CD8-positive, alpha-beta T cell (primary cell): ENCODE measurements at places on chromosomes 3 and 15.

GRCh38 chr15:60809375-60809774 is 330.4 kb upstream of the ICE2 start:
- DNase-seq = no peak

DNA sequence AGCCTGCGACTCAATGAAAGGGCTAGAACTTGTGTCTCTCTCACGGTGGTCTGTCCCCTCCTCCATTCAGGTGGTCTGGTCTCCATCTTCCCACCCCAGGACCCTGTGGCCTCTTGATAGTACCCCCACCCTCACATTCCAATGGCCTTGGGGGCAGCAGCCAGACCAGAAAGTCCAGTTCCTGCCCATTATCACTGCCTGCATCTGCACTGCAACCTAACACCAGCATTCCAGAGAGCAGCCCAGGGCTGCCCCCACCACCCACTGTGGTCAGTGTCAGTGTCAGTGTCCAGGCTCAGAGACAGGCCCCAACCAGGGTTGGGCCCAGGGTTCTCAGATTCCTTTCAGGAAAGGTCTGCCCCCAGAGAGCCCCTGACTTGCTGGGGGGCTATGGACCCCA is 12.6 kb downstream of the IGDCC3 start:
- no peak for DNase-seq

GRCh38 chr3:23650371-23651140 is 155.2 kb upstream of the UBE2E1 start:
- no peak for DNase-seq

DNA sequence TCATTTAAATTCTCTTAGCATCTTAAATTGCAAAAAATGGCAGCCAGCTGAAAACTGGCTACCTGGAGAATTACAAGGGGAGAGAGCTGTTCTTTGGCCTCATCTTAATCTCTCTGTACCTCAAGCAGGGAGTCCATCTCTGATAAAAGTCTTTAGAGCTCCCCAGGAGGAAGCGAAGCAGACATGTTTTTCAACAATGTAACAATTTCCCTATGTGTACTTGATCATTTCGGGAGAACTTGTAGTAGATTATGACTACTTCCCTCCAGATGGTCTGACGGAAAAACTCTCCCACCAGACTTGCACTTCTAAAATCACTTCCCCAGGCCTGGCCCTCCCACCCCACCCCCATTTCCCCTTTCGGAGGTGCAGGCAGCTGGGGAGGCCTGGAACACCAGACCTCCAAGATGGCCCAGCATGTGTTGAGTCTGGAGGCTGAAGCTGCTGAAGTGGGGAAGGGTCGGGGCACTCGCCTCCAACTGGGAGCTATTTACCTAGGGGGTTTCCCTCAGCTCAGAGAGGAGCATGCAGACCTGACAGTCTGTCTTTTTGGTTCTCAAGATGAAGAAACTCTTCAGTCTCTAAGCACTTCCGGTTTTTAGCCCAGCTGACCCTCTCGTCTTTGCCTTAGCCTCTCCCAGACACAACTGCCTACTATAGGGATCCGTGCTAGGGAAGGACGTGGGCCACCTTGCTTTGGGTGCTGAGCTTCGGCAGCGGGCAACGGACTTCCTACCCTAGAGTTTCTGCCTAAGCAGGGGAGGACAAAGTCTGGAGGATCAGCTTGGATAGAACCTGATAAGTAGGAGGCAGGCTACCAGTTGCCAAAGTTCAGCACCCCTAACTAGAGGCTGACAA is 164.0 kb upstream of the TBL1XR1 start:
- DNase-seq = peak; percentile 30

GRCh38 chr3:195774917-195775316 is 36.8 kb downstream of the MUC4 start:
- DNase-seq = no peak

DNA sequence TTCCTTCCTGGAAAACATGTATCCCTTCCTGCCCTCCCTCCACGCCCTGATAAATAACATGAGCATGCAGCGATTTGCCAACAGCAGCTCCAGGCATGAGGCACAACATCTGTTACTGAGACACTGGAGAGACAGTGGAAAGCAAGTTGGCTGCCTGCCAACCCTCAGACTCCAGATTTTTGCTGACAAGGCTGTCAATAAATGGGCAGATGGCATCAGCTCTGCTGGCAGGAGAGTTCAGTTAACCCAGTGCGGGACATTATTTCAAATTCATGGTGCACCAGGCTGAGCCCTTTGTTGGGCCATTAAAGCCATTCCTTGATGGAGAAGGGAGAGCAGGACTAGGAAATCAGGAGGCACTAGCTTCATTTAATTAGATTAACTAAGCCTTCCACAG is 293.3 kb downstream of the MEX3B start:
- DNase-seq = no peak

GRCh38 chr3:194194051-194194756 is 58.3 kb downstream of the HES1 start:
- DNase-seq = peak; percentile 8

- DNase-seq = no peak
These were observed 25.1 kb upstream of the MTMR10 start for GRCh38 chr15:31016446-31016915.

GRCh38 chr3:115792206-115792955 is 169.1 kb downstream of the GAP43 start:
- peak; percentile 32 for DNase-seq

- DNase-seq = peak; percentile 75
These were observed 161.3 kb upstream of the TLE3 start for GRCh38 chr15:70259028-70259424.
